ENCODE measurements at places on chromosomes 5 and 9. TPM values are rescaled to one million over a fixed set of nuclear protein-coding genes. Genes with fewer than 3 reads are reported as not detected.

GRCh38 chr9:11340654-11341053, 727.9 kb upstream of the PTPRD start:
- no peak for DNase-seq

- DNase-seq: no peak
These were observed 315.4 kb downstream of the CDK5RAP2 start for GRCh38 chr9:120264528-120264927.

DNA sequence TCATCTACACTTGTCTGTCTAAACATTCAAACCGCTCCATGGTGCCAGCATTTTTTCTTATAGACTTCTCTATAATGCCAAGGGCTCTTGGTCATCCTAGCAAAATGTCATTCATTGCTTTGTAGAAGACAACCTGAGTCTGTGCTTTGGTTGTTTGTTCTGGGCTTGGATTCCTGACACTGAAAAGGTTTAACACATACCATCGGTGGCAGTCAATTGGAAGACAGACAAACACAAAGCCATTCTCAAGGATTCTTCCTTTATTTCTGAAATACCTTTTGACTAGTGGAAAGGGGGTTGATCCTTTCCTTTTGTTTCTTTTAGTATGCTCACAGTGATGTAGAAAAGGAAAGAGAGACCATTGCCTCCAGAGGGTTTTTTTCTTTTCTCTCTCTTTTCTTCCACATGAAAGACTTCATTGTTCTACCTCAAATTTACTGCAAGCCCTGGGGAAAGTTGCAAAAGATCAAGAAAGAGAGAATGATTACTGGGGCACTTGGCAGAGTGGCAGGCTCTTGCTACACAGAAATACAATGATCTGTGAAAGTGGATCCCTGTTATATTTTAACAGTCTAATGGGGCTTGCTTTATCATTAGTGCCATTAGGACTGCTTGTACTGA, 66.4 kb upstream of the TMC1 start:
- no peak for DNase-seq

- no peak for DNase-seq
These were observed 132.4 kb downstream of the ROR2 start for GRCh38 chr9:91817493-91818224.

GRCh38 chr9:69168709-69169217, 5.3 kb upstream of the TJP2 start:
- DNase-seq: no peak

- DNase-seq: no peak
These were observed 602.2 kb downstream of the BNC2 start for GRCh38 chr9:16268067-16268881.

GRCh38 chr9:21311889-21312288, 6.8 kb upstream of the IFNA5 start:
- DNase-seq: no peak

- DNase-seq: no peak
These were observed 61.5 kb upstream of the CTXN3 start for GRCh38 chr5:127587246-127587917.

DNA sequence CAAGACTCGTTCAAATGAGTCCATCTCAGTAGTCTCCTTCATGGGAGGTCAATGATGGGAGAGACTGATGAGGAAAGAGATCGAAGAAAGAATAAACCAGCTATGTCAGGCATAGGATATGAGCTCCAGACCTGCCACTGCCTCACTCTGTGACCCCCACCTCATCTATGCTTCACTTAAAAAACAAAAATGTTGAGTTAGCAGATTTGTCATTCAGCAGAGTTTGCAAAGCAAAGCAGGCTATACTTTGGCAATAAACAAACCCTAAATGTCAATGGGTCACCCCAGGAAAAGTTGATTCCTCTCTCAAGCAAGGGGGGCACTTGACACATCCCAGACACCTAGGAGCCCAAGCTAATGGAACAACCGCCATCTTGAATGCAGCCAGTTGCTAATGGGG, 117.0 kb downstream of the GABBR2 start:
- DNase-seq: no peak

GRCh38 chr5:38557308-38557710, 863 bp upstream of the LIFR start:
- no peak for DNase-seq

The SKIC3 gene
- total RNA-seq: 94.6 TPM

The FCN1 gene
- total RNA-seq: 0.83 TPM

The ABHD17B gene
- total RNA-seq: 44.1 TPM

The ZNF608 gene
- total RNA-seq: 6.8 TPM

The F12 gene
- total RNA-seq: 14.5 TPM

The SCGB3A2 gene
- not detected for total RNA-seq

The AFAP1L1 gene
- total RNA-seq: 6.3 TPM

The FOXI1 gene
- total RNA-seq: 5.3 TPM

The ARHGAP26 gene
- total RNA-seq: 16.0 TPM

The SPARC gene
- 209 TPM for total RNA-seq
